Epithelial cell of prostate (primary cell): ENCODE measurements at places on chromosomes 1 and 21.

- DNase-seq: no peak
Measured at GRCh38 chr1:41496080-41497055, 11.9 kb upstream of the EDN2 start.

DNA sequence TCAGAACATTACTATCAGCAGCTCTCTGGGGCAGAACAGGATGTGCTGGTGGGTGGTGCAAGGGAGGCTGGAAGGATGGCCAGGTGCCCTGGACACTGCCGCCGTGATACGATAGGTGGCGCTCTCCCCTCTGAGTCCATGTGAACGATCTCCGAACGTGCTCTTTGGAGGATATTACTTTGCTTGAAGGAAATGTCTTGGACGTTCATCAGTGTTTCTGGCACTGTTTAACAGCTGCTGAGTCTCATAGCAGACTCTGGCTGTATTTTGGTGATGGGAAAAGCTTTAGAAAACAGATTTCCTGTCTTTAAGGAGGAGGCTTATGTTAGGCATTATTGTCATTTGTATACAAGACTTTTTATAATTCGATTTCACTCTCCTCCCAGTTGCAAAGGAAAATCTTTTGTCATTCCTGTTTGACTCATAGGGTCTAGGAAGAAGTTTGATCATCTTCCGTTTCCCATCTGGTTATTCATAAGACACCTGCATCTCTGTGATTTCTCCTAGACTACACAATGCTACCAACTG lies 386.2 kb upstream of the ADGRL2 start:
- DNase-seq: no peak

DNA sequence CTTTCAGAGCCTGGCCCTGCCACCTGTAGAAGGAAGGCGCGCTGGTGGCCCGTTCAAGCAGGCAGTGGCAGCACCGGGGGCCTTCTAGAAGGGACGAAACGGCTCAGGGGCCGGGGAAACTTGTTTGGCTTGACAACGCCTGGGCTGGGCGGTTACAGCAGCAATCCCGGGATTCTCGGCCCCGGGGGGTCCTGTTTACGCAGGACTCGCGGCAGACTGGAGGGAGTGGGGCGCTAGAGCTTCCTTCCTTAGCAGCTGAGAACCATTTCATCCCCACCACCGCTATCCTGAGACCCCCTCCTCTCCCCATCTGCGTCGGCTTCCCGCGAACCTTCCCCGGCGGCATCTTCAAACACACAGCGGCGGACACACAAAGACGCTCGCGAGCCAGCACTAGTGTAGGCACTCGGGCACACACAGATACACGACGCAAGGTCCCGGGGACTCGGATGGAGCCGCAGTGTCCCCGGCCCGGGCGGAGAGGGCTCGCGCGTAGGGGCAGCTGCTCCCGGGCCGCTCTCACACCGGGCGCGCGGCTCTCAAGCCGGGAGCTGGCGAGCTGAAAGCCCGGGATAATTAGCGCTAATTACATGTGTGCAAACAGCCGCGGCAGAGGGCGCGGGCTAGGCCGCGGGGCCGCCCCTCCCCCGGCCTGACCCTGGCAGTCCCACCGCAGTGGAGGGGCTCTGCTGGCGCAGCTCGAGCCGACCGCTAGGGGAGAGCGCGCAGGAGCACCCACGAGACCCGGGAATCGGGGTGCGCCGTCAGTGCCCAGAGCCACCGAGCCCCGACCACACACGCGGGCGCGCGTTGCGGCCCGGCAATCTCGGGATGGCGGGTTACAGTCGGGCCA lies 271.4 kb downstream of the FOXD2 start:
- no peak for DNase-seq

- DNase-seq: peak; percentile 44
Measured at GRCh38 chr1:51519048-51519864, at the start of gene EPS15. Gene EPS15 (minus strand): TSS chr1:51519266. CDS start chr1:51519231, 35 bp downstream.

DNA sequence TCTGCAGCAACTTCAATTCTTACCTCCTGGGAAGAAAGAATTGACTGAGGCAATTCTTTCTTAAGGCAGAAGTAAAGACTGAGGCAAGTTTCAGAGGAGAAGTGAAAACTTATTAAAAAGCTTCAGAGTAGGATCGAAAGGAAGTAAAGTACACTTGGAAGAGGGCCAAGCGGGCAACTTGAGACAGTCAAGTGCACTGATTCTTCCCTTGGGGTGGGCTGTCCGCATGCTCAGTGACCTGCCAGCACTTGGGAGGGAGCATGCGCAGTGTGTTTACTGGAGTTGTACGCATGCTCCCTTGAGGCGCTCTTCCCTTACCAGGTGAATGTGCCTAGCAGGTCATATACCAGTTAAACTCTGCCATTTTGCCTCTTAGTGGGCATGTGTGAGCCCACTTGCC lies 55.3 kb upstream of the NBPF3 start:
- no peak for DNase-seq

- no peak for DNase-seq
Measured at GRCh38 chr1:67001682-67002425, 52.1 kb downstream of the SLC35D1 start.

GRCh38 chr1:9038881-9039760 lies 12.9 kb upstream of the SLC2A7 start:
- DNase-seq: no peak

DNA sequence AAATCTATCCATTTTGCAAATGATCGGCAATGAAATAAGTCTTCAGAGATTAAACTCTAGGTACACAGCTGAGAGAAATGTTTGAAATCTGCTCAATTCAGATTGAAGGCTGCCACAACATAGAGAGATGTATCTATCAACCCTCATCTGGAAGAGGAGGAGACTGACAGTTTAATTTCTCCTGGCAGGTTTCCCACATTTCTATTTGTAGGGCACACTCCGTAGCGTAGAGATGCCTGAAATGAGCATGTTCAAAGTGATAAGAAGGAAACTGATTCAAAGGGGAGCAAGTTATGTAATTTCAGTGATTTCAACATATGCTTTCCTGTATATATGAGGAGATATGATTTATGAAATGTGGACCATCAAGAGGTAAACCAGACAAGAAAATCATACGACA lies 44.1 kb downstream of the NIBAN1 start:
- no peak for DNase-seq

DNA sequence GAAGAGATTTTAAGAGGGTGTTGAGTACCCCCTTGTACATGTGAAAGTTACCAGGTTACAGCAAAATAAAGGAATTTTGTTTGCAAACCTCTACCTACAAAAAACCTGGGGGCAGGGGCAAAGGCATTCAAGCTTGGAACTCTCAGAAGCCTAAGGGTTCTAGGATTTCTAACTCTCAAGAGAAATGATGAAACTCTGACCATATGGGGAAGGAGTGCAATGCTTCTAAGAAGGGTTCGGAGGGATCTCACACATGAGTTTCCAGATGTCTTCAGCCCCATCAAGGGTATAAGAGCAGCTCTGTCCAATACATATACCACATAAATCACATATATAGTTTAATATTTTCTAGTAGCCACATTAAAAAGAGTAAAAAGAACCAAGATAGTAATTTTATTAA lies 7.3 kb upstream of the FCGR2A start:
- DNase-seq: no peak

DNA sequence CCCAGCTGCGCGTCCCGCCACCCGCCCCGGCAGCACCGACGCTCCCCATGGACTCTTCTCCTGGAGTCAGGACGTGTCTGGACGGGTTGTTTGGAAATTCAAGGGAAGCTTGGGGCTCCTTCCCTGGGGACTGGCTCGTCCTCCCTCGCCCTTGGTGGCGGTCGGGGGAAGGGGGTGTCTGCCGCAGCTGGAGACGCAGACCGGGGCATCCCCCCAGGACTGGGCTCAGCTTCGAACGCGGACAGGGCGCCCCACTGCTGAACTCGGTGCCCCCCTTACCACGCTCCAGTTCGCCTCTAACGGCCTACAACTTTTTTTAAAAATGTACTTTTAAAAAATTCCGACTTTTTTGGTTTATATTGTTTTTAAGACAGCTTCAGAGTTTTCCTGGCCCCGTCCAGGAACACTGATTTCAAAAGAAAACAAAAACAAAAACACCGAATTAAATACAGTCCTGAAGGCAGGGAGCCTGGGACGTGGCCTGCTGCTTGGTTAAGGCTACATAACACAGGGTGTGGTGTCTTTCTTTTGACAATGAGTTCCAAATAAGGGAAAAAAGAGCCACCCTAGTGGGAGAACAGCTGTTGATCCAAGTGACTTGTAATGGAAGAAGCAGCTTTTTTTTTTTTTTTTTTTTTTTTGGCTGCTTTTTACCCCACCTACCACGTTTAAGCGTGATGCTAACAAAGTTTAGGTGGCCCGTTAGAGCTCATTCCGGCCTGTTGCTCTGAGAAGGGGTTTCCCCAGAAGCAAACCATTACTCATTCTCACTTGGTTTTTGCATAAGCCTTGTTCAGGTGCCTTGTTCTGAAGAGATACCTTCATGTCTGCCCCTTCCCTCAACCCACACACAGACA lies 862 bp upstream of the DIPK1A start:
- DNase-seq: peak; percentile 43

DNA sequence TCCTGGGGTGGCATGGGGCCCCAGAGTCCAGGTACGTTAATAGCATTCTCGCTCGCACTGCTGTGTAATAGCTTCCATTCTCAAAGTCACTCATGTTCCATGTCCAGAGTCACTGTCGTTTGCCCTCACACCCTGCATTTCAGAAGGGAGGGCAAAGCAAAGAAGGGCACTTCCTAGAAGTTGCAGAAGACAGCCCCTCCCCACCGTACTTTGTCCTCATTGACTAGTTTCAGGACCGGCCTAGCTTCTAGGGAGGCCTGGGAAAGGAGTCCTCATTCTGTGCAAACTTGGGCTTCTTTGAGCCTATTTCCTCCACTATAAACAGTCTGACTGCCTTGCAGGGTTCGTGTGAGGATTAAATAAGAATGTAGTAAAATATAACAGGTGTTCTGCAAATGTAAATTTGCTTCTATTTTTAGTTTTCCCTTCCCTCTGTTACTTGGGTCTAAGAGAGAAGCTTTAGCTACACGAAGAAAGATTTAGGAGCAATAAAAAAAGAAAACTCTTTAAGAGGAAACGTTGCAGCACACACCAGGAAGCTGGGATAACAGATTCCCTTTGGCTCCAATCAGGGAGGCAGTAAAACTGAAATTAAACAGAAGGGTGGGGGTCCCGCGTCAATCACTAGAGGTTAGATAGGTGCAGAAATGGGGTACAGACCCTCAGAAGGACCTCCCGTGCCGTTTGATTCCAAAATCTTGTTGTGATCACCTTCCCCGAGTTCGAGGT lies 40.1 kb downstream of the ACTL8 start:
- DNase-seq: no peak
